ENCODE measurements at places on chromosomes 6 and 20. TPM values are rescaled to one million over a fixed set of nuclear protein-coding genes. Genes with fewer than 3 reads are reported as not detected.

DNA sequence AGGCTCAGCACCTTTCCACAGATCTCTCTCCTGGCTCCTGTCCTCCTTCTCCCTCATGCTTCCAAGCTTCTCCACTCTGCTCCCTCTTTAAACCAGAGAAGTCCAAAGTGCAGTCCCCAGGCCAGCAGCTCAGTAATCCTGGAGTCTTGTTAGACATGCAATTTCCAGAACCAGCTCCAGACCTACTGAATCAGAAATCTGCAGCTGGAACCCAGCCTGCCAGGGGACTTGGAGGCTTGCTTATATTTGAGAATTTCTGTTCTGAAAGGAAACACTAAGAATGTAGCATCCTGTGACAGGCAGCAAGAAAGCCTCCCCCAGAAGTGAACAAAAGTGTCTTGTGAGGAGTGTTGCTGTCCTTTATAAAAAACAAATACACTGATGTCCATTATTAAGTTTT, 438.1 kb downstream of the BCKDHB start:
- no peak for DNase-seq

DNA sequence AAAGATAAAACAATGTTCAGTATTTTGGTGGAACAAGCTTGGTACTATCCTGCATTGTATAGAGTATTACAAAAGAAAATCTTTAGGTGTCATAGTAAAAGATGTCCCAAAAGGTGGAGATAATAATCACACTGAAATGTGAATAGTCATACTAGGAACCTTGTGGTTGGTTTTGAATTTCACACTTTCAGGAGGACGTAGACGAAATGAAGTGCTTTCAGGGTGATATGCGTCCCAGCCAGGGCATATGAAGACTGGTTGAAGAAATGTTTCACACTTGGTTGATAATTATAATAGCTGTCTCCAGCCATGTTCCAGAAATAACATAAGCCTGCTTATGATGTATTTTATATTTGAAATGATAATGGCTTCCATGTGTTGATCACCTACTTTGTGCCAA, 60.4 kb downstream of the SCAND1 start:
- DNase-seq: no peak

DNA sequence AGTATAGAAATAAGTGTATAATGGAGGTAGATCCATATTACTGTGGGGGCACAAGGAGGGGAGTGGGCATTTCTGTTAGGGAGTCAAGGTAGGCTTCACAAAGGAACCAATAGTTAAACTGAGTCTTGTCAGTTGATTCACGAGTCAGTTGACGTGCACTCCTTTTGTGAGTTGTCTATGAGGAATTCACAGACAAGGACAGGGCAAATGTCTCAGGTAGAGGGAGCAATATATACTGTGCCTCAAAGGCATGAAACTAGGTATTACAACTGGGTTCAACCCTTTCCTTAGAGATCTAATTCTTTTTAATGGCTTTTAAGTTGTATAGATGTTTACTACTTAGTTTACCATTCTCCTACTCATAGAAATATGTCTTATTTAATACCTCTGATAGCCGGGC, 11.0 kb downstream of the TMEM14C start:
- no peak for DNase-seq

LHFPL5 gene
- not detected for polyA plus RNA-seq

CPNE5 gene
- polyA plus RNA-seq: 0.30 TPM

Measured in SK-N-SH (cell line).